Right ventricle myocardium inferior (tissue), 1 donor: ENCODE measurements at places on chromosomes 3 and 15. TPM values are rescaled to one million over a fixed set of nuclear protein-coding genes. Genes with fewer than 3 reads are reported as not detected.

DNA sequence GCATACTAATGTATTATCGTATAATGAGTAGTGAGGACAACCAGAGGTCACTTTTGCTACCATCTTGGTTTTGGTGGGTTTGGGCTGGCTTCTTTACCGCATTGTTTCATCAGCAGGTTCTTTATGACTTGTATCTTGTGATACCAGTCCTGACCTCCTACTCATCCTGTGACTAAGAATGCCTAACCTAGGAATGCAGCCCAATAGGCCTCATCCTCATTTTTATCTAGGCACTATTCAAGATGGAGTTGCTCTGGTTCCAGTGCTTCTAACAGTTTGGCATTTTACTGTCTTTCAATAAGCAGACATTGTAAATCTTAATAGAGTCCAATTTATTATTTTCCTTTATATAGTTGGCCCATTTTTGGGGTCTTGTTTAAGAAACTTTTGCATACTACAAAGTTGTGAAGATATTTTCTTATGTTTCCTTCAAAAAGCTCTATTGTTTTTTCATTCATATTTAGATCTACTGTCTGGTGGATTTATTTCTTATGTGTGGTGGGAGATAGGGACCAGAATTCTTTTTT lies 60.8 kb upstream of the RNU6-1 start:
- DNase-seq, result no peak

- DNase-seq, result no peak
Measured at GRCh38 chr15:98382139-98382538, 266.2 kb upstream of the IGF1R start.

DNA sequence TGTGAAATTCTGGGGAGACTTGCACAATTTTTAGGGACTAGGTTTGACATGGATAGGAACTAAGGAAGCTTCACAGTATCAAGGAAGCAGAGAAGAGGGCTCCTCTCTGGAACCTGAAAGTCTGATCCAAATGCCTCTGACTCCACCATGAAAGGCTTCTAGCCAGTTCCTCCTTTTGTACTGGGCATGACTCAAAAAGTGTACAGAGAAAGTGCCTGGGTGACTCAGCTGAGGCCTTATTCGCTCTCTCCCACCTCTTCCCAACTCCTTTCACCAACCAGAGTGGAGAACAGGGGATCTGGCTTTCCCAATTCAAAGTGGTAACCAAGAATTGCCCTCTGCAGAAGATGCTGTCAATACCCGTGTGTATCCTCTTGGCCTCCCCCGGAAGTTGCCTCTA lies 342.9 kb upstream of the PROK2 start:
- no peak for DNase-seq

GRCh38 chr3:144948711-144949110 lies 977.1 kb downstream of the DIPK2A start:
- DNase-seq, result no peak

- no peak for DNase-seq
Measured at GRCh38 chr3:130093741-130094391, 12.2 kb downstream of the ALG1L2 start.

DNA sequence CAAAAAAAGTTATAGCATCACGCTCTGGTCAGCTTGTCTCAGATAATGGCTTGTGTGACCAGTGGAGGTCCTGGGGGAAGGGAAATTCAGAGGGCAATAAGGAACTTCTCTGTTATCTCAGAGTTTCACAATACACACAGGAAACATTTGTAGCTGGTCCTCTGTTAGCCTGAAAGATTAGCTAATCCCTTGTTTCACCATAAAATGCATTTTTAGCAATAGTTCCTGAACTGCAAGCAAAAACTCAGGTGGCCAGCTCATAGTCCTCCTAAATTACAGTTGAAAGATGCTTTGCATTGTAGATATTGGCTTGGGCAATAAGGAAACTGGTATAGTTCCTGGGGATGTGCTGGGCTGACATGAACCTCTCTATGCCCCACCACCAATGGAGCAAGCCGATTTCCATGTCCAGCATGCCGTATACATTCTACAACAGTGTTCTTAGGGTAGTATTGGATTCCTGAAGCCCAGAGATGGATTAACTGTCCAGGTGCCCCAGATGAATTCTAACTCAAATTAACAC lies 141.5 kb upstream of the TBL1XR1 start:
- DNase-seq, result no peak

- DNase-seq, result no peak
Measured at GRCh38 chr15:89028036-89028435, 60.2 kb upstream of the ABHD2 start.

Gene GPR62
- 0.22 TPM for total RNA-seq

Gene A4GNT
- total RNA-seq, result not detected

Gene UPK1B
- 0.11 TPM for total RNA-seq

Gene ATG3
- 38.2 TPM for total RNA-seq
